Right lobe of liver (tissue), 6 donors: ENCODE measurements at places on chromosomes 5 and 9.

- DNase-seq: no peak
Measured at GRCh38 chr5:150305557-150305956, 2.9 kb upstream of the ARSI start.

DNA sequence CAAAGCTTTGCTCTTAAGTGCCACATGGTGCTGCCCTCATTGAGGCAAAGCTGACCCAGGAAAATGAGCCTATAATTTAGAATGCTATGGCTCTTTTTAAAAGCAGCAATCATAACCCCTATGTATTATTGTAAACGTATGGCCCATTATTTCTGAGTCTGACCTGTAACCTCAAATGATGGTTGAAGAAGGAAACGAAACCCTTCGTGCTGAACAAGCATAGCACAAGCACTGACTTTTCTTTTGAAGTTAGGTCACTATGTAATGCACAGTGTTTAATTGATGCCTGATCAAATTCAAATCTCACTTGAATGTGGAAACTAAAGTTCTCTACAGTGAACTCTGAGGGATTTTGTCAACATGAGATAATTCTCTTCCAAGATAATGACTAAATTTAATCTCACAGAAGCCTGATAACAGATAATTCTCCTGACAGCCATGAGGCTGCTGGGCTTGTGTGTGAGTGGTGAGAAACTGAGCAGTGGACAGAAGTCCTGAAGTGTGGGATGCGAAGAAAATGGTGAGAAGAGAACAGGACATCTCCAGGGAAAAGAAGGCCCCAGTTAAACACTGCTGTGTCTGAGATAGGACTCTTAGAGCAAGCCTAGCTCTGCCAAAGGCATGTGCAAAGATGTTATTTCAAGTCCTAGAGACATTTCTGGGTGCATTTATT, 226.9 kb downstream of the MAN2A1 start:
- no peak for DNase-seq

DNA sequence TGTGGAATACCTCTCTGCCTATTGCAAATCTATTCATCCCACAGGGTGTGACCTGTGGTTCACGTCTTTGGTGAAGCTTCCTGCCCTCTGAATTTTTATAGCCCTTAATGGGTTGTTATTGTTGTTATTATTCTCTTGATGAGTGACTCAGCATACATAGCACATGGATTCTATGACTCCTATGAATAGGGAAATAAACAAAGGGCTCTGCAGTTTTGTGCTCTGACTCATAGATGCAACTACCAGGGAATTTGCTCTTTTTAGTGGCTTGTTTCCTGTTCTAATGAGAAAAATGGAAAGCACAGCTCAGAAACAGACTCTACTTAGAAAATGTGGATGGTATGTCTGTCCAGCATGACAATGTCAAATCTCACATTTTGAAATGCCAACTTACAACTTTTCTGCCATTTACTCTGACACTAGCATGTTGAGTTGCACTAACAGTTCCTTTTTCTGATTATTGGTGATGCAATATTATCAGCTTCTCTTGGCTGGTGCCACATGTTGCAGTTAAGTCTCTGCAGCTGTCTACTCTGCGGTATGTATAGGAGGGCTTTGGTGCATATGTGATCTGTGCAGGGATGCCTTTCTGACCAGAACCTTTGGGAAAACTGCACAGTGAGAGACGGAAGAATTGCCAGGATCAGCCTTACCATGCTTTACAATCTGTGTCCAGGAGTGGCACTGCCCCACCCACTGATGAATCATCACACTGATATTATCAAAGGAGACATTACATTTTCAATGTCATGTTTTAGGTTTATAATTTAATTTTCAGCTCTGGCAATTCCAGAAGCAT, 996.4 kb upstream of the WWC1 start:
- no peak for DNase-seq

- DNase-seq: no peak
Measured at GRCh38 chr9:69178583-69179011, 4.5 kb downstream of the TJP2 start.
